Fibroblast of the aortic adventitia (primary cell): ENCODE measurements at places on chromosomes 3 and 15.
A peak's percentile ranks its signal among the peaks of the same experiment; 100 is the strongest.

GRCh38 chr3:175199961-175200360, 340.8 kb downstream of the NAALADL2 start:
- DNase-seq, result no peak

DNA sequence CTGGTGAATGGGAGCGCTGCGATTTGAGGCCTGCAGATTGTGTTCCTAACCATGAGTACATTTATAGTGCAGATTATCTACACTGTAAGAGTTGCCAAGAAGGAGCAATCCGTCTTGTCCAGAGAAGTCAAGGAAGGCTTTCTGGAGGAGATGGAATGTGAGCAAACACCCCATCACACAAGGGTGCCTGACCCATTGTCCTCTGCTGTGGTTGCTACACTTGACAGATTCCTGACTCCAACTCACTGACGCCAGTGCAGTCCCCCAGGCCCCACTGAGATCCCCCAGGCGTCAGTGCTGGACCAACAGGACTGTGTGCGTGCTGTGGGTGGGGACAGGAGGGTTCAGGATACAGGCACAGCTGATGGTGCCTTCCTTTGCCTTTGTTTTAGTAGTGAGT, 135.9 kb upstream of the TPM1 start:
- DNase-seq, result no peak

DNA sequence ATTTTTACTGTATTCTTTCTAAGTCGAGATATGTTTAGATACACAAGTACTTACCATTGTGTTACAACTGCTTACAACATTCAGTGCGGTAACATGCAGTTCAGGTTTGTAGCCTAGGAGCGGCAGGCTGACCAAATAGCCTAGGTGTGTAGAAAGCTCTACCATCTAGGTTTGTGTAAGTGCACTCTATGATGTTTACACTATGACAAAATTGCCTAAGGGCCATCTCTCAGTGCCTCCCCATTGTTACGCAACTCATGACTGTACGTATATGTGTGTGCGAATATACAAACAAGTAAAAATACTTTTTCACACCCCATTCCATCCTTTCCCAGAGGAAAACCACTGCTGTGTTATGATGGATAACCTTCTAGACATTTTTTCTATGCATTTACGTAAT, 44.3 kb downstream of the PXYLP1 start:
- peak; percentile 16 for DNase-seq

GRCh38 chr15:26590676-26591075, 182.2 kb downstream of the GABRB3 start:
- DNase-seq, result no peak

DNA sequence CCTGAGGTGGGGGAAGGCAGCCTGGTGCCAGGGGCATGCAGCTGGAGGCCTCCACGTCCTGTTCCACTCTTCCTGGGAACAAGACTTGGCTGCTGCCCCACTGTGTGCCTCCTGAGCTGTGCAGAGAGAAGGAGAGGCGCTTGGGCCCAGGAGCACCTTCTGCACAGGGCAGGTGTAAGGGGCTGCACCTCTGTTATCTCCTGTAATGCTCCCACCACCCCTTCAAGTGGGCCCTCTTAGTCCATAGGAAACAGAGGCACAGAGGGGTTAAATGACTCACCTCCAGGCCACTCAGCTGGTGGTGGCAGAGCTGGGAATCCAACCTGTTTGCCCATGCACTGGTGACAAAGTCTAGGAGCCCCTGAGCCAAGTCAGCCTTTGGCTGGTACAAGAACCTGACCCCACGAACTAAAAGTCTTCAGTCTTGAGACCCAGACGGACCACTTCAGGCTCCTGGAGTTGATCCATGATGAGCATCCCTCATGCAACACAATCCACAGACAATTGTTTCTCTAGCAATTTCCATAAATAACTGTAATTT, 93.2 kb downstream of the IQSEC1 start:
- DNase-seq, result no peak

GRCh38 chr3:97821287-97821773, 481 bp upstream of the CRYBG3 start:
- peak; percentile 49 for DNase-seq

DNA sequence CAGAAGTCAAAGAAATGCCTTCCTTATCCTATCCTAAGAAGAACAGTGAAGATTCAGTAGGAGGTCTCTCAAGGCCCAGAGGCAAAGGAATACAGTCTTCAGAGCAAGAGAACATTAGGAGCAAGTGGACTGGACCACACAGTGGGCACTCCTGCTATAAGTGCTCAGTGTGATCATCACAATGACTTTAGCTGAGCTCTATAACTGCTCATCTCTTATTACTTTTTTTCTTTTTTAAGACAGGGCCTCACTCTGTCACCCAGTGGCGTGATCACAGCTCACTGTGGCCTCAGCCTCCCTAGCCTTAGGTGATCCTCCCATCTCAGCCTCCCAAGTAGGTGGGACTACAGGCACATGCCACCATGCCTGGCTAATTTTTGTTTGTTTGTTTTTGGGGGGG, 48.1 kb downstream of the COL8A1 start:
- no peak for DNase-seq

DNA sequence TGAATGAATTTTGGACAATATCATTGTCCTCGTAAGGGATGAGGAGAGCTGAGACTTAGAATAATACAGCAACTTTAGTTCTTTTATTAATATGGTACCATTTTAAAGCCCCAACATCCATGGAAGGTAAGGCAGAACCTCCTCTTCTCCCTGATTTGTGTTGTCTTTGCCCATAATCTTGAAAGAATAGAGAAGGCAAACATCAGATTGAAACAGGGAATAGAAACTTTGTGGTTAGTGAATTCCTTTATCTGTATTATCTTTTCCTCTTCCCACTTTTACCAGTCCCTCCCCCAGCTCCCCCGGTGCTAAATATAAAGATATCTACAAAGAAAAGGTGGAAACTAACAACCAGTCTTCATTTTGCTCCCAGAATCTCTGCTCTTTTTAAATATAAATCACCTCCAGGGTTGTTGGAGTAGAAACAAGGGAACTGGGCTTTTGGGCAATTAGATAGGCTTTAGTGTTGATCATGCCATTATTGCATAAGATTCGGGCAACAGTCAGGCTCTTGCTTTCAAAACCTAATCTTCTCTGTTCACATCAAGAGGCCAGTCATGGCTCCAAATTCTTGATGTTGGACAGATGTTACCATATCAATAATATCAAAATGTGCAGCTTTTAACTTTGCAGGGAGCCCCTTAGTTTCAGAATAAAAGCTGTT, 32.5 kb downstream of the ITPR1 start:
- no peak for DNase-seq

GRCh38 chr15:67150023-67150860, 84.8 kb downstream of the SMAD3 start:
- DNase-seq, result peak; percentile 99

DNA sequence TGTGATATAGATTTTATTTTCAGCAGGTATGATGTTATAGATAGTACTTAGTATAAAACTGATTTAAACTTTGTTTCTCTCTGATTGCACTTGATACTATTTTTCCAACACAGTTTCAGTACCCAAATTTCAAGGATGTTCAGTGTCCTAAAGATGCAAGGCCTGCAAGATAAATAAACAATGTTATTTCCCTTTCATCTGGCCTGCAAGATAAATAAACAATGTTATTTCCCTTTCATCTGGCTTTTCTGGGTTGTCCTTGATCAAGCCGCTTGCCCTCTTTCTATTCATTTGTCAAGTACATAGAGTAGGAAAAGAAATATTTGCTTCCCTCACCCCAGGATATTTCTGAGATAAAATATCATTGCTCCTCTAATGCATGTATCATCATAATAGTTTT, 571.0 kb downstream of the FGF12 start:
- no peak for DNase-seq

- peak; percentile 68 for DNase-seq
Measured at GRCh38 chr15:49134683-49135341, 20.6 kb downstream of the COPS2 start.

DNA sequence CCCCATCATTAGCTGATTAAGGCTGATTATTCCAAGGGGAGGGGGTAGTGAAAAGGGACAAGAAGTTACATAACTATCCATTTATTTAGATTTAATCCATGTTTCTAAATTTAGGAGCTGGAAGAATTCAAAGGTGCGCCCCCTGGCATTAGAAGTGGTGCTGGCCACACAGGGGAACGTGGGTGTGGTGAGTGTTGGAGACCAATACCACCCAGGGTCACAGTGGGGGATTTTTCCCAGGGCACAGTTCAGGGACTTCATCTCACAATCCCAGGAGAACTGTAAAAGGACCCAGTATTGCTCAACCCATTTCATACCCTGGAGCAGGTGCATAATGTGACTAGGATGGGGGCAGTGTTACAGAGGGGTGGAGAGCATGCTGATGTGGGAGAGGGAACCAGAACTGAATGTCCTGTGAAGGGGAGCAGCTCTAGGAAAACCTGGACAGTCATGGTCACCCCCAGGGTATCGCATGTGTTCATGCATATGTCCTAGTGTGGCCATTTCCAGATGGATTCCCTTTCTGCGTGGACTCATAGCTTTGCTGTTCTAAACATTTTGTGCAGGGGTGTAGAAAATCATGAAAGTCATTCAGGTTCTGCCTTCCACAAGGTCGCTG, 110.3 kb downstream of the LSM3 start:
- DNase-seq, result no peak

DNA sequence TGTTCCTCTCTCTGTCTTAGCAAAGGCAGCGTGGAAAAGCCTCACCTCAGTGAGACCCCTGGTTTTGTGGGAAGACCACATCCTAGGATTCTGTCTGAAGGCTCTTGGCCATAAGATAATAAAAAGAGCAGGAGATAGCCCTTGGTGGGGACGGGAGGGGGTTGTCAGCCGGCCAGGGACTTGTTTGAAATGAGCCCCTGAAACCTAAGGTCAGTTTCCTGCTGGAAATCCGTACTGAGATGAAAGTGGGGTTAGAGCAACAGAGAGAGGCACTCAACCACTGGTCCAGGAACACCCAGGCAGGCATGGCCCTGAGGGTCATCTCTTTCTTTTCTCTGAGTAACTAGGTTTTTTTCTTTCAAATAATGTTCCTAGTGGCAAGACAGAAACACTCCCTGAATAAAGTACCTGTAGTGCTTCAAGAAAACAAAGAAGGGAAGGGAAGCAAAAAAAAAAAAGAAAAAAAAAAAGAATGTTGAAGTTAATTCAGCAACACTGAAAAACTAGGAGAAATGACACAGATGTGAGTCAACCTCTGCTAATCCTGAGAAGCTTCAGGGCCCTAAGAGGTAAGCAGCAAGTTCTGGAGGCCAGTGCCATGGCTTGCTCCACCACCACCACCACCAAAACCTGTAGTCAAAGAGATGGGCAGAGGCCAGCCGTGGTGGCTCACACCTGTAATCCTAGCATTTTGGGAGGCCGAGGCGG, 3.2 kb downstream of the ITGB5 start:
- DNase-seq, result peak; percentile 53

- no peak for DNase-seq
Measured at GRCh38 chr3:4533489-4534443, 40.6 kb downstream of the ITPR1 start.

- DNase-seq, result no peak
Measured at GRCh38 chr15:91146728-91147127, 46.7 kb downstream of the SV2B start.

- no peak for DNase-seq
Measured at GRCh38 chr15:60372227-60372626, 25.6 kb downstream of the ANXA2 start.

DNA sequence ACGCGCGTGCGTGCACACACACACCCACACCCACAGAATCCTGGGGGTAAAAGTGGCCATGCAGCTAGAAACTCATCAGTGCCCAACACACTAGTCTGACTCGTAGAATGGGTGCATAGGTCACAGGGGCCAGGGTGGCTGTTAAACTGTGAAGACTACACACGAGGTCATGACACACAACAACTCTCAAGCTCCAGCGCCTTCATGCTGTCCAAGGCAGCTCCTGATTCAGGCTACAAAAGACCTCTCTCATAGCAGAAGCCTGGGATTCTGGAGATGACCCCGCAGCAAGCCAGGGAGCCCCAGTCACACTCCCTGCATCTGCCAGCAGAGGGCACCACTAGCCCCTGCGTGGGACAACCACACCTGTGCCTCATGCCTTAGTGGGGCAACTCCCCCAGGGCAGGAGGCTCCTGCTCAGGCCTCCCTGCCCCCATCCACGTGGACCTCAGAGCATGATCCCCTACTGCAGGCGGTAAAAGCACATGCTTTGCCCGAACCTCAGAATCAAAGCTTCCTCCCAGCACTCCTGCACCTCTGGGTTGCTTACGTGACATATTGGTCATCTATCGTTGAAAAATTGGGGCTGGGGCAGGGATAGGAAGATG, 93.1 kb downstream of the LRIG1 start:
- DNase-seq, result peak; percentile 60

GRCh38 chr15:39598186-39598850, 17.4 kb downstream of the THBS1 start:
- DNase-seq, result peak; percentile 64

DNA sequence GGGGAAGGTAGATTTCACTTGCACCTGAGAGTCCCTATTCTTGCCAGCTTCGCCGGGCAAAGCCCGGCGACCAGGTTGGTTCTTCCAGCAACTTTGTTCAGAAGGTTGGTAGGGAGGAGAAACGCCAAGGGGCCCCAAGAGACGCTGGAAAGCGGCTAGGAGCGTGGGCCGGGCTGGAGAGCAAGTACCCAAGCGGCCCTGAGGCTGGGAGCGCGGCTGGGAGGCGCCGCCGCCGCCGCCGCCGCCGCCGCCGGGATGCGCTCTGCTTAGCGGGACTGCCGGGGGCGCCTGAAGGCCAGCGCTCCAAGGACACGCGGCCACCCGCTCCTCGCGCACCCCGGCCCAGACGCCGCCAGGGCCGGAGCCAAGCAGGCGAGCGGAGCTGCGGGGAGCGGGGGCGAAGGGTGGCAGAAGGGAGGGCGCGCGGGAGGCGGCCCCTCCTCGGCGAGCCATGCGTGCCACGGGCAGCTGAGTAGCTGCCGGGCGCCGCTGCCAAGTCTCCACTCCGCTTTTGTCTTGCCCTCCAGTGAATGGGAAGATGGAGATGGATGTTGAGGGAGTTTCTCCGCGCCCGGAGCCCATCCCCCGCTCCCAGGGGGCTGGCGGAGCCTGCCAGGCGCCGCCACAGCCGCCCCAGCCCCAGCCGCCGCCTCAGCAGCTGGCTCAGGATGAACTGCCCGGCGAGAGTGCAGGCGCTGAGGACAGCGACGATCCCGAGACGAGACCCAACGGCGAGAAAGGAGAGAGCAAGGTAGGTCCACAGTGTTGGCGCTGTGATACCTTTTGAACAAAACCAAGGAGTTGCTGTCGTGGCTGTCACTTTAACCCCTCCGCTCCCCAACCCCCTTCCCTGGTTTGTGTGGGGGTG, 227.4 kb upstream of the AZI2 start:
- DNase-seq, result no peak

GRCh38 chr3:177994976-177995375, 541.3 kb upstream of the KCNMB2 start:
- DNase-seq, result peak; percentile 39

DNA sequence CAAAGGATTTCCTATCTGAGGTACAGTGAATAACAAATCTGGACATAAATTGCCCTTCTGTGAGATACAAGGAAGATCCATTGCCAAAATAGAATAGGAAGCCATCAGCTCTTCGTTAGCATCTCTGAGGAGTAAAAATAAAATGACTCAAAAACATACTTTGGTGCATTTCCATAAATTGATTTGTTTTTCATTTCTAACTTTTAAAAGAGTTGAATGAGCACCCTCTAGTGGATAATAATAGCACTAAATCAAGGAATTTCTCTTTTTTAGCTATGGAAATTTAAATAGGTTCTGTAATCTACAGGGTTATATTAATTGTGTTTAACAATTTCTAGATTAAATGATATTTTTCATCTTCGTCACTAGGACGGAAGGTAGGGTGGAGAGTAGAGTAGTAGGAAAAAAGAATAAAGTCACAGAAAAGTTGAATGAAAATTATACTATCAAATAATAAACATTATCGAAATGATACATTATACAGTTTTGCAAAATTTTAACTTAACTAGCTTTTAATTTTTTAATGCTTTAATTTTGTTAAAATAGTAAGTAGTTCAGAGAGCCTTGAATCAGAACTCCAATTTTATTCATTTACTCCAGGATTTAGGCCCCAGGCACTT, 6.4 kb downstream of the NSUN3 start:
- peak; percentile 62 for DNase-seq
